Left ventricle myocardium superior (tissue), 1 donor: ENCODE measurements at places on chromosomes 11 and 22.

DNA sequence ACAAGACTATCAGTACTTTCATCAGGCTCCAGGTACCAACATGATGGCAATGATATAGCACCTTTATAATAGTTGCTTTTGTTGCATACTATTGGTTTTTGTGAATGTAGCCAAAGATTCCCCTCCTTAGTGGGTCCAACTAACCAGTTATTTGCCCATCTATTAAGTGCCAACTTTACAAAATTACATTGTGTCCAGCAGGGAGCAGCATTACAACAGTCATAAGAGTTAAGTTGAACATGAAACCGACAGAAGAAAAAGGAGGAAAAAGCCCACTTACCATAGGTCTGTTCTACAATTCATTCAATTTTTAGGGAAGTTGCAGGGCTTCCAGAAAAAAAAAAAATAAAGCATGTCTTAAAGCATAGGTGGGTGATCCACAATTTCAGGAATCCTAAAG lies 21.6 kb downstream of the IMMP1L start:
- DNase-seq, result no peak

DNA sequence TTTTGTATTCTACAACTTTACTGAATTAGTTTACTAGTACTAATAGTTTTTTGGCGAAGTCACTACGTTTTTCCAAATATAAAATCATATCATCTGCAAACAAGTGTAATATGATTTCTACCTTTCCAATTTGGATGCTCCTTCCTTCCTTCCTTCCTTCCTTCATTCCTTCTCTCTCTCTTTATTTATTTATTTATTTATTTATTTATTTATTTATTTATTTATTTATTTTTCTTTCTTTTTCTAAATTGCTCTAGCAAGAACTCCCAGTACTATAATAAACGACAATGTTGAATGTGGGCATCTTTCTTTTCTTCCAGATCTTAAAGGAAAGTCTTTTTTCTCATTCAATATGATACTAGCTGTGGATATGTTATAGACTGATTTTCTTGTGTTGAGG lies 656.0 kb upstream of the LUZP2 start:
- DNase-seq, result no peak

GRCh38 chr22:33922349-33922681 lies 2.0 kb upstream of the LARGE1 start:
- DNase-seq, result peak; percentile 45

DNA sequence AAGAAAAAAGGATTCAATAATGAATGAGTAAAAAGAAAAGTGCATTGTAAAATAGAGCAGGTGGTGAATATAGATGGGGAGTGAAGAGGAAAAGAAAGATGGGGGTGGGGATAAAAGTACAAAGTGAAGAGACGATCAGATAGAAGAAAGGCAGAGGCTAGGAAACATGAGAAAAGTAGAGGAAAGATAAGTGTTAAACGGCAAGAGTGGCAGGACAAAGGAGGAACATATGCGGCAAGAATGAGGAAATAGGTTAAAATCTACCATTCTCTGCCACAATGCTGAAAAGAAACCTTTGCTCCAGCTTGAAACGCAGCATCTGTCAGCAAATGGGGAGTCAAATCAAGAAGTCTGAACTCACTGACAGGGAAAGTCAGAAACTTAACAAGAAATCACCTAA lies 6.8 kb downstream of the FUT4 start:
- DNase-seq, result no peak

GRCh38 chr11:30741039-30741550 lies 154.9 kb upstream of the MPPED2 start:
- no peak for DNase-seq

DNA sequence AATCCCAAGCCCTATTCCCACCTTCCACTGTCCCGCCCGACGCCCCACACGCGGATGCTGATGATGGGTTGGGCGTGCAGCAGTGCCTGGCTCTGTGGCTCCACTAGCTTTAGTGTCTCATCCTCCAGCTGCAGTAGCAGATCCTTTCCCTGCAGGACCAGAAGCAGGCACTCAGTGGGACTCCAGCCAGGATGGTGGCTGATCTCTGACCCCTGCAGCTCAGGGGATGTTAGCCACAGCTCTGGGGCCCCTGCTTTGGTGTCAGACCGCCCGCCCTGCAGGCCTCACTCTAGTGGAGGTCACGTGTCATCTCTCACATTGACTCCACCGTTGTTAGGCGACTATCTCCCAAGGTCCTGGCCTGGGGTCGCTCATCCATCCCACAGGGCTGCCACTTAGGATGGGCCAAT lies 11.8 kb downstream of the SMPD1 start:
- DNase-seq, result no peak
